ENCODE measurements at places on chromosomes 3 and 15. TPM values are rescaled to one million over a fixed set of nuclear protein-coding genes. Genes with fewer than 3 reads are reported as not detected.

AQP9 gene
- total RNA-seq: not detected

GPR149 gene
- not detected for total RNA-seq

TUSC7 gene
- not detected for total RNA-seq

GOLGA6L22 gene
- not detected for total RNA-seq

LRRIQ4 gene
- 0.12 TPM for total RNA-seq

PP2D1 gene
- not detected for total RNA-seq

OCA2 gene
- not detected for total RNA-seq

CPB1 gene
- total RNA-seq: not detected

BMF gene
- 9.4 TPM for total RNA-seq

ALPK3 gene
- total RNA-seq: 0.05 TPM

NUSAP1 gene
- 269 TPM for total RNA-seq

ATP13A4 gene
- 2.8 TPM for total RNA-seq

FOXL2NB gene
- not detected for total RNA-seq

ROPN1B gene
- not detected for total RNA-seq

MYL3 gene
- total RNA-seq: not detected

ACAD9 gene
- 40.6 TPM for total RNA-seq

SAMMSON gene
- total RNA-seq: not detected

ASB14 gene
- not detected for total RNA-seq

CPN2 gene
- total RNA-seq: not detected

NPAP1 gene
- not detected for total RNA-seq

CCDC54 gene
- not detected for total RNA-seq
